Esophagus mucosa (tissue), 1 donor: ENCODE measurements at places on chromosomes 1 and 21.

DNA sequence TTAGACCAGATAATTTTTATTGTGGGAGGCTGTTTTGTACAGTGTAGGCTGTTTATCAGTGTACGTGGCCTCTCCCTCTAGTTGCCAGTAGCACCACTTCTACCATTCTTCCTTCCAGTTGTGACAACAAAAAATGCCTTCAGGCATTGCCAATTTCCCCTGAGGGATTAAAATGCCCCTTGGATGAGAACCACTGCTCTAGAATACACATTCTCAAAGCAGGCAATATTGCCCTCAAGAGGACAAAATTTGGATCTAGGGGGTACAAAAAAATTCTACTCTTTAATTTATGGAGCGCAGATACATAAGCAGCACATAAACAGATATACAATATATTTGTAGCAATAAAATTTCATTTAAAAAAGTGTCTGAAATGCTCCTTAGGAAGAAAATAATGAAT is 674.6 kb downstream of the PTPRC start:
- ATAC-seq: no peak

GRCh38 chr1:68210027-68210426 is 22.3 kb downstream of the WLS start:
- ATAC-seq: no peak

- no peak for ATAC-seq
Measured at GRCh38 chr1:58568271-58568860, 8.7 kb downstream of the TACSTD2 start.

GRCh38 chr1:239987103-239987745 is 104.5 kb upstream of the FMN2 start:
- ATAC-seq: no peak

DNA sequence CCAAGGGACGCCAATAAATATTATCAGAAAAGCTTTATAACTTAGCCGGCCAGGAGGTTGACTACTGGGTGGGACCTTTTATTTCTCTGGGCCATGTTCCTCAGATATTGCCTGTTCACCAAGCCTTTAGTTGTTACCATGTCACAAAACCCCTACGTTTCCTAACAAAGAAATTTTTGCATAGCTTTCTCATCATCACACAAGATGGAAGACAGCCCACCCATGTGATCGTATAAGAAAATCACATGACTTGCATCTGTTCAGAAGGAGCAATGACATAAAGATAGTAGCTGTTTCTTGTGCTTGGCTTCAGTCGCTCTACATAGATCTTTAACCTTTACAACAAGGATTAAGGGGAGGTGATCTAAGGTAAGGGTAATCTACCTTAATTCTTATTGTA is 88.9 kb upstream of the NGF start:
- no peak for ATAC-seq

DNA sequence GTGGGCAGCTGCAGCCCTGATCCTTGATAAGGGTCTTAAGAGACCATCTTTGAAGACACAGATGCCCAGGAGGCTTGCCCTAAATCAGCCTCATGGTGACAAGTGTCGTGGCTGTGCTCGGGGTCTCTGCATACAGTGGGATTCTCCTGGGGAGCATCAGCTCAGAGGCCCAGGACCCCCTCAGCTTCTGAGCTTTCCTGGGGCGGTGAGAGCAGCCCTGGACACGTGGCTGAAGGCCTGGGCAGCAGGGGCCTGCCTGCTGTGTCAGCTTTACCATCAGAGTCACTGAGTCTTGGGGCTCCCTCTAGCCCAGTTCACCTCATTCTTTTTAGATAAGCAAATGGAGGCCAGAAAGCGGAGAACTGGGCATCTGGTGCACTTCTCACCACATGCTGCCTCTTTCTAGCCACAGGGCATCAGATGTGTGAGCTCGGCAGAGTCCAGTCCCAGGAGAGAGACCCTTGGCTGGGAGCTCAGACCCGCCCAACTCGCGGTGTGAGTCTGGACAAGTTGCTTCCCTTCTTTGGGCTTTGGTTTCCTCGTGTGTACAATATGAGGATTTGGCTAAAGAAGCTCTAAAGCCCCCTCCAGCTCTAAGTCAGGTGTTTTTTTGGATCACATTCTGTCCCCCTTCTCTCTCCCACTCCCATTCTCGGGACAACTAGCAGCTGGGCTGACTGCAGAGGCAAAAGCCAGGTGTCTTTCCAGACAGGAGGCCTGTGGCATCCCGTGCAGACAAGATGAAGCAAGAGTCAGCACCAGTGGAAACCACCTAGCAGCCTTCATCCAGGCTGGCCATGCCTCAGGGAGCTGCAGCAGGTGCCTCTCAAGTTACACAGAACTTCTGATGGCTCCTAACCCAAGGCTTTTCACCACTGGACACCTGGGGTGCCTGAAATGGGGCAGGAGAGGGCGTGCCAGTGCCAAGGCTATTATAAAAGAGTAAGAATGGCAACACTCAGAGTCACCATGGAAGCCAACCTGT is 119.1 kb downstream of the KCNN3 start:
- ATAC-seq: no peak

DNA sequence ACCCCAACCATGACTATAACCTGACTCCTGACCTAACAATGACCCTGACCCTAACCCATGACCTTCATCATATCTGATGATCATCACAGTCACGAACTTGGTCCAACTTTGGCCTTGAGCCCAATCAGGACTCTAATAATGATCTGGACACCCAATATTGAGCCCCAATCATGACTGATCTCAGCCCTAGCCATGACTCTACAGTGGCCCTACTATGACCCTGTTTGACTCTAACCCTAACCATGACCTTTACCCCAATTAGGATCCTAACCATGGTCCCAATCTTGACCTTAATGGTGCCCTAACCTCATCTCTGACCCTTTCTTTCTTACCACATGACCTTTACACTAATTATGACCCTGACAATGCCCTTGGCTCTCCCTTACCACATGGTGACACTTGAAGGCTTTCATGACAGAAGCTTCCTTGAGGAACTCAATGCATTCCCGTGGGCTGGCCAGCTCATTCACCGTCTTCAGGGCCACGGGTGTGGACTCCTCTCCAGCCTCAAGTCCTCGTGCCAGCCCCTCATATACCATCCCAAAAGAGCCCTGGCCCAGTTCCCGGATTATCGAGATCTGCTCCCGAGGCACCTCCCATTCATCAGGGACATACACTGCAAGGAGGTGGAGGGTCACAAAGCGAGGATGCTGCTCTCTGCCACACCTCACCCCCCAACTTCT is 16.2 kb downstream of the INSRR start:
- no peak for ATAC-seq

DNA sequence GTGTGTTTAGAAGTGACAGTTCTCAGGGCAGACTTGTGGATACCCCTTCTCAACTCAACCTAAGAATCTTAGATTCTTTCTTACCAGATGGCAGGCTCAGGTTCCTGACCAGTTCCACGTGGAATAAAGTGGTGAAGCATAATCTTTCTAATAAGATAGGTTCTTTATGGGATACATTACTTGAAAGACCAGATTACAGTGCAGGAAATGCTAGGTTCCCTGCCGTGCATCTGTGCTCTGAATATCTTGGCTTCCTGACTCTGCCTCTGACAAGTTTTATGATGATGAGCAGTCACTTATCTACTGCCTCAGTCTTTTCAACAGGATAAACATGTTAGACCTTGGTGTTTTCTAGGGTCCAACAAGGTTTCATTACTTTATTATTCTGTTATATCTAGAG is 207.9 kb upstream of the CACYBP start:
- no peak for ATAC-seq

GRCh38 chr21:45709173-45709572 is 65.6 kb downstream of the PCBP3 start:
- ATAC-seq: no peak

- no peak for ATAC-seq
Measured at GRCh38 chr1:200886594-200886993, 8.1 kb upstream of the INAVA start.

- ATAC-seq: no peak
Measured at GRCh38 chr1:1373815-1374588, 1.0 kb downstream of the AURKAIP1 start.

- no peak for ATAC-seq
Measured at GRCh38 chr21:15236111-15236510, 171.3 kb upstream of the NRIP1 start.

GRCh38 chr1:13826009-13826408 is 126.0 kb downstream of the PRDM2 start:
- no peak for ATAC-seq

- ATAC-seq: peak; percentile 100
Measured at GRCh38 chr1:183159960-183160359, 26.1 kb upstream of the LAMC2 start.

DNA sequence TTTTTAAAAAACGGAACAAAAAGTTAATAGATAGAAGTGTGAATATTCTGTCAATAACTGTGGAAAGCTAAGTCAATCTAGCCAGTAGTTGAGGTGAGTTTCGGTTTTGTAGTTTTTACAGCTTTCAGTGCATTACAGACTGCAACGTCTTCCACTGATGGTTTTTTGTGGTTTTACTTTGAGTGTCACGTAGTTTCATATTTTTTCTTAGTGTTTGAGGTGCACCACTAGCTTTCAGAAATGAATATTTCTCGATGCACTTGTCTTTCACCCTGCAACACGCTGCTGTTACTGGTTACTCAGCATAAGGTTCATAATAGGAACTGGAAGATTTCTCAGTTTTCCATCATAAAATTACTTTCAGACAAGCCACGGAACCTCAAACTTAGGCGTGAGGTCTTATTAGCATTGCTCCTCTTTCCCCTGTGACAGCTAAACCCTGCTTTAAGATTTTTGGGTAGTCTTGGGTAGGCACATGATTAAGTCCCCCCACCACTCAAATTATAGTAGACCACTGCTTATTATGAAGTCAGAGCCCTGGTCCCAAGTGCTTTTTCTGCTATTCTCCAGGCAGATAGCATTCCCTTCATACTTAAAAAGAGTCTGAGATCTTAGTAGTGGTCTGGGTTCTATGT is 1412.7 kb downstream of the KCNT2 start:
- ATAC-seq: no peak
